Activated T-helper 9 cell treated with anti-CD3 and anti-CD28 coated beads, Interleukin-2, amount 50 U/mL, for 16 hours (primary cell): ENCODE measurements at places on chromosomes 13 and 19.

- no peak for DNase-seq
Measured at GRCh38 chr13:114054264-114054663, 78.2 kb downstream of the RASA3 start.

DNA sequence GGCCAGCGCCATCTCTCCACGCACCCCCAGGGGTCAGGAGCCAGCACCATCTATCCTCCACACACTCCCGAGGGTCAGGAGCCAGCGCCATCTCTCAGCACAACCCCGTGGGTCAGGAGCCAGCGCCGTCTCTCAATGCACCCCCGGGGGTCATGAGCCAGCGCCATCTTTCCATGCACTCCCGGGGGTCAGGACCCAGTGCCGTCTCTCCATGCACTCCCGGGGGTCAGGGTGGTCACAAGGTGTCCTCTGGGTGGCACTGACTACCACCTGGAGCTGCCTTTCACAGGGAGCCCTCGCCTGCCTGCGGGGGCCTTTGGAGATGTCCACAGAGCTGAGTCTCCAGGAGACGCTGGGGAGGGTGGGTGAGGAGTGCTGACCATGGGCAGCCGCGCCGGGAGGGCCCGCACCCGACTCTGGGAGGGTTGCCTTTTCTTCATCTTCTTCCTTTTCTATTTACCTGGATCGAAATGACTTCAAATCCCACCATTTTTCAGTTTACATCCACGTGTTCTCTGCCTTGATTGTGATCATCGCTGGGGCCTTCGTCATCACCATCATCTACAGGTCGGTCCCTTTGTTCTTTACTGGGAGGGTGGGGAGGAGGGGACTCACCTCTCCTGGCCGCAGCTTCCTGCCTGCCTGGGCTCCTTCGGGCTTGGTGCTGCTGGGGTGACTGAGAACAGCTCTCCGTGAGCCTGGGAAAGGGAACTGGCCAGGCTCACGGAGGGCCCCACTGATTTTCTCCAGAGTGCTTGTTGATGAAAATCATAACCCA lies 19.1 kb downstream of the TEX29 start:
- no peak for DNase-seq

GRCh38 chr19:49132974-49133609 lies 13.7 kb downstream of the PPFIA3 start:
- DNase-seq: no peak

DNA sequence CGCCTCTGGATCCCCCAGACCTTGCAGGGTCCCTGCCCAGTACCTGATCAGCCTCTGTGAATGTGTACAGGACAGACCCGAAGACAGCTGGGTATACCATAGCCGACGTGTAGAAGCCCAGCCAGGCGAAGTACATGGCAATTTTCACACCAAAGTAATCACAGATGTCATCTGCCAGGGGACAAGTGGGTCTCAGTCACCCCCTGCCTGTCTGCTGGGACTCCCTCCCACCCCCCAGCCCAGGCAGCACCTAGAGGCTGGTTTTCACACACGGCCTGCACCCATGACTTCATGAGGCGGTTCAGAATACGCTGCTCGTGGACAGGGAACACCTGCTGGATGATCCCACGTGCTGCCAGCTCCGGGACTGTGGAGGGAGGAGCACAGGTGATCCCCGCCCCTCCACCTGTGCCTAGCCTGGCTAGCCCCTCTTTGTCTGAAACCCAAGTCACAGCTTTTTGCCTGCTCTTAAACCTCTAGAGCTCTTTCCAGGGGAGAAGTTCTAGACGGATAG lies 3.6 kb downstream of the ANO8 start:
- DNase-seq: no peak

DNA sequence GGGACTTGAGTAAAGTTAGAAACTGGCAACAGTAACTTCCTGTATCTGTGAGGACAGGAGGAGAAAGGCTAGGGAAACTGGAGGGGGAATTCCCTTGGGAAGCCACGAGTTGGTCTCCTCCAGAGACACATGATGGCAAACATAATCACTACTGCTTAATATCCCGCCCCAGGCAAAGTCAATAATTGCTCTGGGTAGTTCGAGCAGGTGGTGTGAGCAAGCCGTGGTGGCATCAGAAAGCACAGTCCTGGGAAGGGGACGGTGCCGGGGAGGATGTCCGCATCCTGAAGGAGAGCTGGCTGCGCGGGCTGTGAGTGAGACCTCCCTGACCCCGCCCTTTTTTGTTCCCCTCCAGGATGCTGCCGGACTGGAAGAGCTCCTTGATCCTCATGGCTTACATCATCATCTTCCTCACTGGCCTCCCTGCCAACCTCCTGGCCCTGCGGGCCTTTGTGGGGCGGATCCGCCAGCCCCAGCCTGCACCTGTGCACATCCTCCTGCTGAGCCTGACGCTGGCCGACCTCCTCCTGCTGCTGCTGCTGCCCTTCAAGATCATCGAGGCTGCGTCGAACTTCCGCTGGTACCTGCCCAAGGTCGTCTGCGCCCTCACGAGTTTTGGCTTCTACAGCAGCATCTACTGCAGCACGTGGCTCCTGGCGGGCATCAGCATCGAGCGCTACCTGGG lies 1.4 kb downstream of the FFAR2 start:
- no peak for DNase-seq

GRCh38 chr19:52536448-52536800 lies 9.0 kb downstream of the ZNF808 start:
- DNase-seq: peak; percentile 11

GRCh38 chr13:93963266-93964145 lies 516.0 kb downstream of the DCT start:
- no peak for DNase-seq

GRCh38 chr19:42487032-42487797 lies 41.1 kb downstream of the CEACAM1 start:
- DNase-seq: no peak

- DNase-seq: no peak
Measured at GRCh38 chr13:113763961-113764792, 5.2 kb downstream of the TMEM255B start.

DNA sequence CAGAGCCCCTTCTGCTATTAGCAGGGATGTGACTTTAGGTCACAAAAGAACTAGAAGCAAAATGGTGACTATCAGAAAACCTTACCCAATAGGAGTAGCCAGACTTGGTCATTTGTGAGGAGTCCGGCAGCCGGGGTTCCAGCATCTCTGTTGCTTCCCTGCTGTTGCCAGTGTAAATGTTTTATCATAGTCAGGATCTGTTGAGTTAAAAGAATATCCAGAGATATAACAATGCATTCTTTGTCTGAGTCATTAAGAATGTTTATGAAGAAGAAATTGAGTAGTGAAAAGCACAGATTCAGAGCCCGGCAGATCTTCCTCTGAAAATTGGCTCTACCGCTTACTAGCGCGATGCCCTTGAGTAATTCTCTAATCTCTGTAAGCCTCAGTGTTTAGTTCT lies 84.2 kb downstream of the COL4A2 start:
- DNase-seq: no peak

DNA sequence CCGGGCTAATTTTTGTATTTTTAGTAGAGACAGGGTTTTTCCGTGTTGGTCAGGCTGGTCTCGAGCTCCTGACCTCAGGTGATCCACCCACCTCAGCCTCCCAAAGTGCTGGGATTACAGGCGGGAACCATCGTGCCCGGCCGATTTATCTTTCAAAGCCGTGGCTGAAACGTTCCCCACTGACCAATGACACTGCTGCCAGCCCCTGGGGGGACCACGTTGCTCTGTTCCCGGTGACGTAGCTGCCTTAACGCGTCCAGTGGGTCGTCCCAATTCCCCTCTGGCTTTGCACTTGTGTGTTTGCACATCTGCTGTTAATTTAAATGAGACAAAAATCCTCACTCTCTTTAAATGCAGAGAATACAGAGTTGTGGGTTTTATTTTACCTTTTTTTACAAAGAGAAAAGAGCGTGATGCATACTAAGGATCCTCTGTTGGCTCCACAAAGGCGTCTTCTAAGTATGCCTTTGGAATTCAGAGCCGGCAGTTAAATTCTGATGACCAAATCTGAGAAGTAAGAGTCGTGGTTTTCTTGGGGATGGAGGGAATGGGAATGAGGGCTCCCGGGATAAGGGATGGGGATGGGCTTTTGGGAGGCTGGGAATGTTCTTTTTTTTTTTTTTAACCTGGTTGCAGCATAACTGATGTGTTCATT lies 18.6 kb upstream of the LMTK3 start:
- DNase-seq: no peak

GRCh38 chr19:46413262-46414031 lies at the start of gene CCDC8:
TSS of gene CCDC8 (minus strand) at chr19:46413564. CDS start at chr19:46412810, 754 bp downstream.
- no peak for DNase-seq

DNA sequence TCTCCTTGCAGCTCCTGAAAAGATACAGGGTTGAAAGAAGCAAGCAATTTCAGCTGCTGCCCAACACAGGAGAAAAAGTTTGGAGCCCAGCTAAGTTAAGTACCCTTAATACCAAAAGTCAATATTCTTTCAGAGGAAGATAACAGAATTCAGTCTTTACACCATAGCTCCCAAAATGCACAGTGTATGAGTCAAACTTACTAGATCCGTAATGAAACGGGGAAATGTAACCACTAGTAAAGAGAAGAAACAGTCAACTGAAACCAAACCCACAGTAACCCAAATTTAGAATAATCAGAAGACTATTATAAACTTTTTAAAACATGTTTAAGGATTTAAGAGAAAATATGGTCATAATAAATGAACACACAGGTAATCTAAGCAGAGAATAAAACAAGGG lies 45.2 kb downstream of the SUCLA2 start:
- no peak for DNase-seq

DNA sequence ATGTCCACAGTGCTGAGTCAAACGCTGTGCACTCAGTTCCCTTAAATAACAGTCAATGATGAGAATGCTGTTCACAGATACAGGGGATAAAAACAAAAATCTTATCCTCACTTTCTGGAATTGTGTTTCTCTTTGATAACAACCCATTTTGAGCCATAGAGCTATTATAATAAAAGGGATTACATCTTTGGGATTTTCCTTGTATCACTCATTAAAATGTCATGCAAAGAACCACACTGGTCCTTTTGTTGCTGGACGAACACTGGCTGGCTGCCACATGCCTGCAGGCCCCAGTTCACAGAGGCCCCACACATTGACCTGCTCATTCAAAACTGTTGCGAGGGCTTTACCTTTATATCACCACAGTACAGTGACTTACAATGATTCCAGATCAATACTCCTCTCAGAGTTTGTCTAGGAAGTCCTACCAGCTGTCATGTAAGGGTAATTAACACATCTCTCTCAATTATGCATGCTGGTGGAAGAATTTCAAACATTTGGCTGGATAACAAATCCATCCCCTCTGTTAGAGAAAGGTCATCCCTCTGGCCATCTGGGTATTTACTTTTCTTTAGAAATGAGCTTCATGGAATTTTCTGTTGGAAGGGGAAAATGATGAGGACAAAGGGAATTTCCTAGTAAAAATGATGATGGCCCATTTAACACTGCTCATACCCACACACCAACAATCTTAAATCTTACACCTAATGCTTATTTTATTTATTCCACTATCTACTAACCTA lies 85.9 kb downstream of the MBNL2 start:
- DNase-seq: no peak

DNA sequence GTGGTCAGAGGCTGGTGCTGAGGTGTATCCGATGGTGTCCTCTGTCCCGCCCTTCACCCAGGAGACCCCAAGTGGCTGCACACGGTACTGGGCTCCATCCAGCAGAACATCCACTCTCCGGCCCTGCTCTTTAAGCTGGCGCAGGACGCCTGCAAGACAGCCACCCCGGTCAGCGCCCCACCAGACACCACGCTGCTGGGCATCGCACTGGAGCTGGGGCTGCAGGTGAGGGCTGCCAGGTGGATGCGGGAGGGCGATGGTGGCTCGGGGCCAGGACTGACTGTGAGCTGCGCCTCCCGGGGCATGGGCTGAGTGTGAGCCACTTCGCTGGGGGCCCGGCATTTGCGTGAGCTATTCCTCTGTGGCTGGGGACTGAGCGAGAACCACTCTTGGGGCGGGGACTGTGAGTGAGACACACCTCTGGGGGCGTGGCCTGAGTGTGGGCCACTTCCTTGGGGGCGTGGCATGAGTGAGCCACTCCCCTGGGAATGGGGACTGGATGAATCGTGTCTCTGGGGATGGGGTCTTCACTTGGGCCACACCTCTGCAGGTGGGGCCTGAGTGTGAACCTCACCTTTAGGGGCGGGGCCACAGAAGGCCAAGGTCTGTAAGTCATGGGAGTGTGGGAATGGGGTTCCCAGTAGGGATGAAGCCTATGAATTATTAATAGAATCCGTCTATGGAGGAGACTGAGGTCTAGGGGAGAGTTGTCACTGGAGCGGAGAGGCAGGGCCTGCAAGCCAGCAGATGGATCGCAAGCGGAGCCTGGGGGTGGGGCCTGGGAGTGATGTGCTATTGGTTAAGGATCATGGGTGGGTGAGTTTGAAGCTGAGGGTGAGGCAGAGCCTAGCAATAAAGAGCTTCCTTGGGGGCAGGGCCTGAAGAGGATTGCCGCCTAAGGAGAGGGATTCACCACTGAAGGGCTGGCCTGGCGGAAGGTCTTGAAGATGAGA lies 30.5 kb downstream of the ZSWIM4 start:
- no peak for DNase-seq

DNA sequence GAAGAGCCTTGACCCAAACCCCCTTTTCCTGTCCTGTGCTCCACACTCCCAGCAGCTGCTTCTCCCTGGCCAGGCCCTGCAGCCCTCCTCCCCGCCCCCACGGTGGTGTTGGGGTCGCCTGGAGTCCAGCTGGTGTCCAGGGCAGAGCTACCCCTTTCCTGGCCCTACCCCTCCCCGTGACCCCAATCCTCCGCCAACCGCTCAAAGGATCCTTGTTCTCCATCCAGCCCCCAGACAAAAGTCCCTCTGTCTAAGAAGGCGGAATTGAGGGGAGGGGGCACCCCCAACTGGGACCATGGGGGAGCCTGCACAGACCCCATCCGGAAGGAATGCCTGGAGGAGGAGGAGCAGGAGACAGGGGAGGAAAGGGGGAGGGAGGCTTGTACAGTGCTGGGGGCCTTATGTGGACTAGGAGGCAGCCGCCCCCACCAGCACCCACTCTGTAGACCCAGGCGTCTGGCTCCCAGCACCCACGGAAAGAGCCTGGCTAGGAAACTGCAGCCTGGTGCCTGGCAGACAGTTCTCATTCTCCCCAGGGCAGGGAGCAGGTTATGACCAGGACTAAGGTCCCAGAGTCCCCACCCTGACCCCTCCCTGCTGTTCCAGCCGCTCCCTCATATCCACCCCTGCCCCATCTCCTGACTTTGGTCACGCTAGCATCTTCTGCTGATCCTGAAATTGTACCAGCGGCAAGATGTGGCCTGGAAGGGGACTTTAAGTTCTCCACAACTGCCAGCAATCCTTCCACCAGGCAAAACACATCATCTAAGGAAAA lies at the start of gene FXYD3:
FXYD3 (plus strand) TSS at position 647 of the 775 bp plus-strand sequence. CDS start 3,554 bp downstream, outside the sequence.
- no peak for DNase-seq

DNA sequence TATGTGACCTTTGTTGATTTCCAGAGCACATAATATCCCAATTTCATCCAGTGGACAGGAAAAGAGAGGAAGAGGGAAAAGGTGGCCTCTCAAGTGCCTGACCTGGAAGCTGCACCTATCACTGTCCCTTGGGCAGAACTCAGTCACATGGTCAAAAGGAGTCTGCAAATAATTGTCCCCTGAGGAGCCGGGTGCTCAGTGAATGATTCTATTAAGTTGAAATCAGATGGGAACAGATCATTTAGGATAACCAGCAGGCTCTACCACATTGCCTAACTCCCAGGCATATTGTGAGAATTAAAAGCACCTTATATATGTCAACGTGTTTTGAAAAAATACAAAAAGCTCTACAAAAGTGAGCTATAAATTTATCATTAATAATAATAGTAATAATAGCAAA lies 6.8 kb downstream of the KL start:
- no peak for DNase-seq
